NCI-H2227 treated with DMSO at 0.1 percent for 48 hours (cell line): ENCODE measurements at places on chromosomes 5 and 9.
A peak's percentile ranks its signal among the peaks of the same experiment; 100 is the strongest.

GRCh38 chr9:97904725-97905124 is 17.6 kb downstream of the TRMO start:
- DNase-seq: no peak

- no peak for DNase-seq
These were observed 12.1 kb upstream of the C5orf63 start for GRCh38 chr5:127085371-127085770.

DNA sequence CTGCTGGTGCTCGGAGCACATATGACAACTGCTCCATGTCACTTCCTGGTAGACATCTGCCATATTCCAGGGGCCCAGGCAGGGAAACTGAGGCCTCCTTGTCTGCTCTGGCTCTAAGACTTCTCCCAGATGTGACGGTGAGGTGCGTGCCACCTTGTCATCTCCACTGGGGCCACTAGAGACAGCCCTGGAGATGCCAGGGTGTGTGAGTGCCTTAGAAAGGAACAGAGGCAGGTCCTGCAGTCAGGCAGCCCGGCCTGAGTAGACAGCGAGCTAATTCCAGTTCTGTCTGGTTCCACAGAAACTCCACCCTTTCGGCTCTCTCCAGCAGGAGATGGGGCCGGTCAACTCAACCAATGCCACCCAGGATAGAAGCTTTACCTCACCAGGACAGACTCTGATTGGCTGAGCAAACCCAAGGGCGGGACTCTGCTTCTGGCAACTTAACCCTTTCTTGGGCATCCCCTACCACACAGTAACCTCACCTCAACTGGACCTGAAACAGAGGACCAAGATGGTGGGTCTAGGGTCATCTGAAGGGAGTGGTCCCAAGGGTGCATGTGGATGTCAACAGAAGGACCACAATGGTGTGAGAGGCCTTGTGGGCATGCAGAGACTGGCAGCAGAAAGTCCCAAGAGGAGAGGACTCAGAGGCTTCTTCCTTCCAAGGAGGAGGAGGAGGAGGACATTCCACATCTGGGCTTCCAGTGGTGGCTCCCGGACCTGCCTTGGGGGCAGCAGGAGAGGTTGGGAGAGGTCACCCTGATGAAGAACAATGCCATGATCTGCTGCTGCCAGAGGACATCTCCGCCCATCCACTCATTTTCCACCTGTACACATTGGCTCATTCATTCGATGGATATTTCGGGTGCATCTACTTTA is 77.7 kb downstream of the RGS3 start:
- DNase-seq: peak; percentile 9

GRCh38 chr9:93212409-93212808 is 28.5 kb downstream of the WNK2 start:
- DNase-seq: no peak

GRCh38 chr9:35026671-35027070 is 37.1 kb downstream of the DNAJB5 start:
- DNase-seq: no peak

DNA sequence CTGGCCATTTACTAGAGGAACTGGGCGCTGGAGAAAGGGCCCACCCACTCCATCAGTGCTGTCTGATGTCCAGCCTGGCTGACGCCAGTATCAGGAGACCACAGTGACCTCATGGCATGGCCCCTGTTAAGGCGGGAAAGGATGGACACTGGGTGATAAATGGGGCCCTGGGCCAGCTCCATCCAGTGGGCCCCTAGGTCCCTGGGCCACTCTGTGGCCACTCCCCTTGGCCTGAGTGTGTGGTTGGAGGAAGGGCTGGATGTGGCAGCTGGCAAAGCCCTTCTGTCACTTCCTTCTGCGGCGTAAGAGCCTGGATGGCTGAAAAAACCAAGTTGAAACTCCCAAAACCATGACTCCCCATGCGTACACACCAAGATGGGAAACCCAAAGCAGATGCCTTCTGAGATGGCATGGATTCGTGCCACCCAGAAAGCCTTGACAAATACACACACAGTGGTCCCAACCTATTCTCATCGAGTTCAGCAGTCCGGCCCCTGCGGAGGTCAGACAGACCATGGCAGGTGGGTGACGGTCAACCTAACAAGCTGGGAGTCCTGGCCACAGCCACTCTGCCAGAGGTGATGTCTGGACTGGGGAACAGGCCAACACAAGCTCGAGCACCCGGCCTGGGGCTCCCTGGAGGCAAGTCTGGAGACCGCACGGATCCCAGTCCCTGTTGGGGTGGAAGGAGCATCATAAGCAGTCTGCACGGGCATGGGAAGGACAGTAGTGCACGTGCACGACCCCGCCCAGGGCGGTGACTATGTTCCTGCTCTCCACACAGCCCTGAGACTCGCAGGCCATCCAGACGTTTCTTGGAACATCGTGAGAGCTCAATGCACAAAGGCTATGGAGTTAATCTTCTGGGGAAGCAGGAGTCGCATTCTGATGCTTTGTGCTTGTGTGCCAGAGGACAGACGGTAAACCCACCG is 45.2 kb upstream of the NOTCH1 start:
- no peak for DNase-seq

- no peak for DNase-seq
These were observed 34.0 kb upstream of the CKS2 start for GRCh38 chr9:89277043-89277442.

GRCh38 chr5:122870219-122870856 is 24.9 kb downstream of the SNX24 start:
- DNase-seq: no peak

- no peak for DNase-seq
These were observed 306.8 kb downstream of the ZNF608 start for GRCh38 chr5:124439609-124440008.

DNA sequence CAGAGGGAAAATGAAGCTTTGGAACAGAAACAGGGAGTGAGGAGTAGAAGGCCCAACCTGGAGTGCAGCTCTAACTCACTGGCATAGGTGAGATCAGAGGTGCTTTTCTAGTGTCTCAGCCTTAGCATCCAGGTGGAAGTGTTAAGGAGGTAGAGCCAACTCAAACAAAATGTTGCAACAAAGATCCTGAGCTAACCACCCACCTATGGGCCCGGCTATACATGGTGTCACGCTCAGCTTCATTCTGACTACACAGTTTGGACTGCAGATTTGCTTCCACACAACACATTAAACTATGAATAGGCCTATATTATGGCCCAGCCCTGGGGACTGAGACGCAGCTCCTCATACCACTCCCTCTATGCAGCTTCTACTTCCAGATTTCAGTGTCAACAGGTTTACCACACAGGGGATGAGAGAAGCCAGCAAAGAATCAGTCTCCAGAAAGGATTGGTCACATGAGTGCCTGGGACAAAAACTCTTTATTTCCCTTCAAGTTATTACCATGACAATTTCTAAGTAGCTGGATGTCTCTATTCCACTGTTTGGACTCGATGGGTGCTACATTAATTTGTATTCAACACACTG is 9.0 kb downstream of the C5orf63 start:
- DNase-seq: no peak

DNA sequence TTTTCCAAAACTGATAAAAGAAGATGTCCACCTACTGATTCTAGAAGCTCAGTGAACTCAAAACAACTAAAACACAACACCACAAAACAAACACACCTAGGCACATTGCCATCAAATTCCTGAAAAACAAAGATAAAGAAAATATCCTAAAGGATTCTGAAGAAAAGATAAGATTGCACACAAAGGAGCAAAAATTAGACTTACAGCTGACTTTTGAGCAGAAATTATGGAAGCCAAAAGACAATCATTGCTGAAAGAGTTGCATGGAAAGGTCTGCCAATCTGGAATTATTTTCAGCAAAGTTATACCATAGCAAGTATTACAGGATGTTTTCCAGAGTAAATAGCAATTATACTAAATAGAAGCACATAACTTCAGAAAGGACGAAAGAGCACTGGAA is 128.2 kb upstream of the IRX2 start:
- DNase-seq: no peak

- no peak for DNase-seq
These were observed 122.8 kb upstream of the EGFLAM start for GRCh38 chr5:38135486-38136039.

GRCh38 chr5:81156732-81157131 is 76.4 kb upstream of the CKMT2 start:
- DNase-seq: no peak

DNA sequence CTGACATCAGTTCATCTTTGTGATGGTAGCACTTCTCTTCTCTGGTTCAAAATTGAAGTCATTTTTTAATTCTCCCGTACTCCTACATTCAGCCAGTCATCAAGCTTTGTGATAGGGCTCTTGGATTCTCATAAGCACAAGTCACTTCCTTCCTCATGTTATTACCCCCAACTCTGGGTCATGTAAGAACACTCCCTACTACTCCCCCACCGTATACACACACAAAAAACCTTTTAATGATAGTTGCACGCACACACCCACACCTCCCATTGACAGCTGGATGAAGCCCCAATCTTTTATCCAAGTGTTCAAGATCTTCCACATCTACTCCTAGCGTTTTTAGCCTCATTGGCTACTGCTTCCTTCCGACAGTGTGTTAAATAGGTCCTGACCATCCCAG is 16.8 kb downstream of the KDM3B start:
- no peak for DNase-seq

DNA sequence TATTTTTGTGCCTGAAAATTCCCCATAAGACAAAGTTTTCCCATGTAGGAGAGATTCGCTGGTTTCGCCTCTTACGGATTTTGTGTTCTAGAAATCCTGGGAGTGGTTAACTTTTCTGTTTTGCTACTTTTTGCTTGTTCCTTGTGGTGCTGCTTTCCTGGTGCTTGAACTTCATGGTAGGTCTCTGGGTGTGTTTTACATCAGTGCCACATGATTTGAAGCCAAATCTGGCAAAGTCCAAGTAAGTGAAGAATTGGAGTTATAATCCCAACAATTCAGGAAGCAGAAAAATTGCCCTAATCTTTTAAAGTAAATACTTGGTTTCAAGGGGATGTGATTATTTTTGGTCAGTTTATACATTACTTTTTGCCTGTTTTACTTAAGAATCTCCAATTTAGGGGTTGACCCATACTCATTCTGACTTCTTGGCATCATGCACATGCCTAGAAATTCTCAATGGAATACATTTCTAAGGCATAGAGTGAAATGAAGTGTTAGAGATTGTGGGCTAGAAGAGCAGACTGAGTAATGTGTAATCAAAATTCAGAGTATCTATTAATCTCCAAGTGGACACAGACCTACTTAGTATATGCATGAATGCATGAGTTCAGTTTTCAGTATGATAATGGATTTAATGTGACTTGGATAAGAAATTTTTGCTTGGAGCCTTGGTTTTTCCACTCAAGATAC is 189.7 kb downstream of the CSNK1G3 start:
- DNase-seq: no peak

DNA sequence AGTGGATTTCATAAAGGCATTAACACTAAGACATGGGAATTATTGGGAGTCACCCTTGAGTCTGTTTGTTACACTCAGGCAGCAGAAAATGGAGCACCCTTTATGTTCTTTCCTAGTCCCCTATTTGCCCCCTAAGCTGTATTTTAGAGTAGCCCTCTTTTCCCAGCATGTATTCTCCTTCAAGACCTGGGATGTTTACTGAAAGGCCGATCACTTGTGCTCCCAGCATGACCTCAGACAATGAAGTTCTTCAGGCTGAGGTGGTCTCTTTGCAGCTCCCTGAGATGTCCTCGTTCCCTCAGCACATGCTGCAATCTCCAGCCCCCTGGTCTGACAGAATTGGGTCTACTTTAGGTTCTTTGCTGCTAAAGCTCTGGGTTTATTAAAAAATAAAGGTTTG is 169.7 kb downstream of the YTHDC2 start:
- no peak for DNase-seq

GRCh38 chr9:124263800-124264426 is 6.2 kb downstream of the NEK6 start:
- DNase-seq: no peak
